ENCODE measurements at places on chromosomes 4 and X. TPM values are rescaled to one million over a fixed set of nuclear protein-coding genes. Genes with fewer than 3 reads are reported as not detected.

GRCh38 chr4:177699365-177700213 lies 257.4 kb upstream of the AGA start:
- no peak for DNase-seq

GRCh38 chrX:6383488-6383887 lies 151.4 kb downstream of the VCX3A start:
- DNase-seq = no peak

GRCh38 chrX:103253608-103254007 lies 1.3 kb downstream of the TCEAL8 start:
- DNase-seq = no peak

- no peak for DNase-seq
These were observed 710.7 kb upstream of the FAM241A start for GRCh38 chr4:111434586-111434985.

GRCh38 chr4:76430519-76431388 lies 4.3 kb upstream of the SHROOM3 start:
- DNase-seq = no peak

The DCAF8L1 gene
- not detected for total RNA-seq
